ENCODE measurements at places on chromosomes 1 and 21.

- no peak for DNase-seq
Observed at GRCh38 chr21:44709426-44710293, 1.7 kb downstream of the TSPEAR start.

GRCh38 chr1:230922620-230923019 is 54.3 kb upstream of the C1orf198 start:
- no peak for DNase-seq

DNA sequence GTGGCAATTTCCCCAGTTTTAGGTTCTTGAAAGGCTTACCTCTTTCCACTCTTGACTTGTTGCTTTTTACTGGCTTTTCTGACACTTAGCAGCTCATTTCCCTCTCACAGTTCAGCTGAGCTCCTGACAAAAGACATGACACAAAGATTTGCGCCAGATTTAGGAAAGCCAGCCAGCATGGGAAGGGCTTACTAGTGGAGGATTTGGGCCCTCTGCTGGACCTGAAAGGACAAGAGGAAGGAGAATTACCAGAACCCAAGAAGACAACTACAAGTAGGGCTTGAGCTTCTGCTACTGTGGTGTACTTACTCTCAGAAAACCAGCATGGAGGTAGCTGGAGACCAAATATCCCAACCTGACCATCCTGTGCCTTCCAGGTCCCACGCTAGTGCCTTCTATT is 784.5 kb downstream of the BRINP3 start:
- DNase-seq = no peak

GRCh38 chr1:244353551-244354091 is 98.1 kb downstream of the ADSS2 start:
- peak; percentile 50 for DNase-seq

DNA sequence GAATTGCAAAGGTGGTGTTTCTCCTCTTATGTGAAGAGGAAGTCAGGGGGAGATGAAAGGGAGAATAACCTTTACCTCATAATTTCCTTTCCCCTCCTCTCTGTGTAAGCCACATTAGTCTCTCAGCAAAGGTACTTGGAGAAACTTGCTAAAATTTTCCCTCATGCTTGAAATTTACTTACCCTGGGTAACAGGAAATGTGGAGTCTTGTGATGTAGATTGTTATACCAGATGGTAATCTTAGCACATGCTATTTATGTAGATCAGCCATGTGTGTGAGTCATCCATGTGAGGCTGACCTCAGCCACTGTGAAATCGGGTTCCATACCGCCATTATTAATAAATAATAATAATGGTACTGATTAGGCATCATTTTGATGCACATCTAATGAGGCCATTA is 128.4 kb downstream of the TGFB2 start:
- no peak for DNase-seq

GRCh38 chr1:33876970-33877650 is 13.2 kb downstream of the HMGB4 start:
- no peak for DNase-seq

GRCh38 chr21:35399002-35399530 is 350.0 kb upstream of the RUNX1 start:
- no peak for DNase-seq

DNA sequence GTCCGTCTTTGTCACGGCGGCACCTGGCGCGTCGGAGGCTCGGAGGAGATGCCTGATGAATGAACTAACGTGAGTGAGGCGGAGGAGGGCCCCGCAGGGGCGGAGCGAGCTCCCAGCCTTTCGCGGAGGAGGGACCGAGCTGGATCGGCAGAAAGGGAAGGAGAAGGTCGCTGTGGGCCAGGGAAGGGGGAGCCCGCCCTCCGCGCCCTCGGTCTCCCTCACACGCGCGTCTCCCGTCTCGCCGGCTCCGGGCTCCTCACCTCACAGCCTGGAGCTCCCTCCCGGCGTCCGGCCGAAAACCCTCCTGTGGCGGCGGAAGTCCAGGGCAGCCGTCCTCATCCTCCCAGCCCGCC is 519 bp downstream of the ZNF496 start:
- DNase-seq = peak; percentile 64

DNA sequence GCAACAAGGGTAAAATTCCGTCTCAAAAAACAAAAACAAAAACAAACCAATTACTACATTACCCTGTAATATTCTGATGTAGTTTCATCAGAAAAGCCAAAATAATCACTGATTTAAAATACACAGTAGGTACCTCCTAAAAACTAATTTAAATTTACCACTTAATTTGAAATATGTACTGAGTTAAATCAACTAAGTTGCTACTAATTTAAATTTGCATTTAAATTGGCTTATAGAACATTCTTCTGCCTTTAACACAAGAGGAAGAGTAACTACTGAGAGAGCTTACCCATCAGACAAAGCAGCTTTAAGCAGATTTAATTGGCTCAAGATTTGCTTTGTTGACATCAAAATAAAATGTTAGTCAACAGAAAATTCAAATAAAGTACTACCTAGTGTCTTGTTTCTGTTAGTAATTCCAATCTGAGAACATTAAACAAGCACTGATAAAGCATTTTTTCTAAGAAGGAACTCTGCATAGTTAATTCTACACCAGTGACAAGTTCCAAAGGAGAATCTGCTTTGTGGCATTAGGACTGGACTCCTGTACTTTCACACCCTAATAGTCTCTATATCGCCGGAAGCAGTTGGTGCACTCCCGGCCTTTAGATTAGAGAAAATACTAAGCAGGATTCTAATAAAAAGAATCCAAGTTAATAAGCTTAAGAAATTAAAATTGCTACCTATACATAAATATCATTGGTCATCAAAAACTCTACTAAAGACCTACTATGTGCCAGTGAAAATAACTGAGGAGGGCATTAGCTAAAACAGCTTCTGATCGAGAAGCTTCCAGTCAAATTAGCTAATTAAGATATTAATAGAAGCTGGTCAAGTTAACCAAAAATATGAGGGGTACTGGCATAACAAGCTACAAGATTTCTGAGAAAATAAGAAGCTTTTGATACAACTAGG is 8.4 kb downstream of the LUZP1 start:
- no peak for DNase-seq

DNA sequence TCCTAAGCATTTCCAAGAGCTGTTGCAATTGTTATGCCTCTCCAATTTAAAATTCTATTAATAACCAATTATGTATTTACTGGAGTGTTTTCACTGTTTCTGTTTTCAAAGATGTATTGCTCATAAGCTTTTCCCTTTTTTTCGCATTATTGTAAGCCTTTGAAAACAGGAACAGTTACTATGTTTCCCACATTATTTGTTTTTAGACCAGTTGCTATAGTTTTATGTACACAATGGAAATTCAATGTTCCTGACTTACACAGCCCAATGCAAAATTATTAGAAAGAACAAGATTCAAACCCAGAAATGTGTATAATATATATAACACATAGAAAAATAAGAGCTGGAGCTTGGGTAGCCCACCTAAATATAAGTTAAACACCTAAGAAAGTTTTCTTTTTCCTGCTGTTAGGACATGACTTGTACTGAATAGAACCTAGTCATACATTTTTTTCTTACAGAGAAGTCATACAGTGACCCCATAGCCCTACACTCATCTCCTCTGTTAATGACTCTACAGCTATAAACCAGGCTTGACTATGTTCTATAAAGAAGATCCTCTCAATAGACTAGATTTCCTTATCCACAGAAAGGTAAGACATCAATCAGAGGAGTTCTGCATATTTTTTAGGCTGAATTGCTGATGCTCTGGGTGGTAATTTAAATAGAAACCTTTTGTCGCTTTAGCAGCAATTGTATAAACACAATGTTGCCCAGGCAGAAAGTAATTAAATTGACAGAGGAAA is 299.6 kb downstream of the USH2A start:
- DNase-seq = no peak

DNA sequence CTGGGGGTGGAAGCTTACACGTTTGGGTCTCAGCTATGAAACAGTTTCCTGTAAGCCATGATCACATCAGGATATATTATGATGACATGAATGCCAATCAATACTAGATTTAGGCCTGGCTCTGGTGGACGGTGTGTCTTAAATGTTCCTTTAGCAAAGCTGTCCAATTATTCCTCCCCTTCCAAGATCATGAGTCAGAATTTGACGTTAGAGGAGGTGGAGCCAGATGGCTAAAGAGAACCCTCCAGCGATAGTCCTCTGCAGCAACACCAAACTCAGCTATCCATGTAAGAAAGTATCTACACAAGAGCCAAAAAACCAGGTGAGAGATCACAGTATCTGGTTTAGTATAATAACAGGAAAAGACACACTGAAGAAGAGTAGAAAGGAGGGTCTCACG is 47.8 kb downstream of the PACC1 start:
- DNase-seq = no peak

DNA sequence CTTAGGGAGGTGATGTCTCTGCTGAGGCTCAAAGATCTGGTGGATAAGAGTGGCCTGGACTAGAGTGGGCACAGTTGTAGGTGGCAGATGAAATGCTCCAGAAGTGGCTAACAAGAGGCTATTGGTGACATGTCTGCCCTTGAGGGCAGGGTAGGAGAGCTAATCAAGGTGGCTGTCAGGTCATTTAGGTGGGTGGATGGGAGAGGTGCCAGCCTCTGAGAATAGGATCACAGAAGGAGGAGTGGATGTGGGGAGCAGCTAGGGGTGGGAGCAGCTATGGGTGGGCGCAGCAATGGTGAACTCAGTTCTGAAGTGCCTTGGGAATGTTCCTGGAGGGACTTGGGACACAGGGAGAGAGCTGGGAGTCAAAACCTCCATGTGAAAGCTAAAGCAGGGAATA is 142.0 kb upstream of the GRIK3 start:
- no peak for DNase-seq

DNA sequence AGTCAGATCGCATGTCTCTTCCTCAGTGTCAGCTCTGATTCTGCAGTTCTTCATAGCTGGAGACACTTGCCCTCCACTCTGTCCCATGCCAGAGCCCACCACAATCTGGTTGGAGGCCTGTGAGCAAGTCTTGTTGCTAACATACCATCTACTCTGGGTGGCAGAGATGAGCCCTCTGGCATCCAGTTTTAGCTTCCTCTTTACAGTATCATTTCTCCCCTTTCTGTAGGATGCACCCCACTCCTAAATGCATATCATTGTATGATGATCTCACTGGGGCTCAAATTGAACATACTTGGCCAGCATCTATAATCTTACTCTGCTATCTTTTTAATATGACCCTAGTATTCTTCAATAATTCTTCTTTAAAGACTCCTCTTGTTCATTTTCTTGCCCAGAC is 16.9 kb downstream of the PCNX2 start:
- no peak for DNase-seq

- DNase-seq = no peak
Observed at GRCh38 chr1:175040324-175040879, 17.2 kb upstream of the MRPS14 start.

DNA sequence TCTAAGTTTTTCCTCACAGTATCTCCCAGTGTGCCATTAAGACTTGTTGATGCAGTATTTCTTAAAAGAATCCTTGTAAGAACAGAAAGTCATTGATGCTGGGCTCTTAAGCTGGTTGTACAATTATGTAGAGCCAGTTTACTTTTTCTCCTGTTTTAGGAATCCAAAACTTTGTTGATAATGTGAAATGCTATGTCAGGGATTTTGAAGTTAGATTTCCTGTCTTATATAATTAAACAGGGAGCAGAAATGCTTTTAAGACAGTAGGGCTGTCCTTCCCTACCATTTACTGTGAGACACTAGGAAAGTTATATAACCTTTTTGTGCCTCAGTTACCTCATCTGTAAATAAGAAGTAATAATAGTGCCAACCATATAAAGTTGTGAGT is 26.0 kb downstream of the CCDC18 start:
- no peak for DNase-seq

GRCh38 chr1:223834660-223835263 is 11.0 kb downstream of the TP53BP2 start:
- DNase-seq = no peak

- DNase-seq = no peak
Observed at GRCh38 chr1:83959824-83960498, 39.0 kb downstream of the TTLL7 start.

DNA sequence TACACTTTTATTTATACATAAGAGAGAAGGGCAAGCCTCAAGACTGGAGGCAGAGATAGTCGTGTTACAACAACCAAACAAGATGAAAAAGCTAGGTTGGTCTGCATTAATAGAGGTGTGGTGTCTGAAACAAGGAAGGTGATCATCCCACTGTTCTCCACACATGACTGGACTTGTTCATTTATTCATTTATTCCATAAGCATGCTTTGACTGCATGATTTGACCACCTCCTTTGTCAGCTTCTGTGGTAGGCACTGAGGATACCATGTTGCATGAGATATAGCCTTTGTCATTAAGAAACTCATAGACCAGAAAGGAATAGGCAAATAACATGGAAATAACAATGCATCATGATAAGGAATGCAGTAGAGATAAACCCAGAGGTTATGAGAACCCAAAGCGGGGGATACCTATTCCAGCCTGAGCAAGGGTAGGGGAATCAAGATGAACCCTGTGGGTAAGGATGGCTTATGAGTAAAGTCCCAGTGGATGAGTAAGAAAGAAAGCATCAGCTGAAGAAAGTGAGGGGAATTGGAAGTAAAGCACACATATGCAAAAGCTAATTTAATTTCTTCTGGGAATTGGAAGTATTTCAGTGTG is 173.7 kb upstream of the FGGY start:
- no peak for DNase-seq

GRCh38 chr21:31176725-31177124 is 138.4 kb upstream of the KRTAP19-8 start:
- no peak for DNase-seq

DNA sequence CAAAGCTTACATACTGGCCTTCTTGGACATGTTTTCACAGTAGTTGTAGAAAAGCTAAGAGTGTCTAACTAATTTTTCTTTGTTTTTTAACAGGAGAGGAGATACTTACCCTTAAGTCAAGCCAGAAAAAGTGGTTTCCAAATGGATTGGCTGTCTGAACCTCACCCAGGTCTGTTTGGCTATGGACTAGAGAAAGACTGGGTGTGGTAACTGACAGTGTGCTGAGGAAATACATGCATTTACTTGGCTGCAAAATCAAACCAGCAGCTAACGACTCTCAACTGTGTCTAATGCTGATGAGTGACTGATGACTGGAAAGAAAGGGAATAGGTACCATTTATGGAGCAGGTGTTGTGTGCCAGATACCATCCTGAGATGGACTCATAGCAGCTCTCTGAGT is 91.1 kb downstream of the MTR start:
- no peak for DNase-seq

GRCh38 chr1:168380945-168381344 is 100.3 kb downstream of the TBX19 start:
- DNase-seq = no peak

DNA sequence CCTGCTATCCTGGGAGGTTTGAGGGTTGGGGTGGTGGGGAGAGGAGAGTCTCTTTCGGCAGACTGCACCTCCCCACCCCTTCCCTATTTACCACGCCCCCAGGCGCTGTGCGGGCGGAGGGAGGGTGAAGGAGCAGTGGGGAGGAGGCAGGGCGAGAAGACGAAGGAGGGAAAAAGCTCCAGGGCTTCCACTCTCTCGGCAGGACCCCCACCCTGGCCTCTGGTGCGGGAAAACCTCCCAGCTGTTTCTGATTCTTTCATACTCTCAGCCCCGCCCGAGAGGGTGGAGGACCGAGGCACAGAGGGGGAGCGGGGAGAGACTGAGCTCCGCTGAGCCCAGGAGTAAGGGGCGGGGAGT is 866 bp upstream of the WNT2B start:
- DNase-seq = peak; percentile 65

Data from HEK293T (cell line).